ENCODE measurements at places on chromosomes 5 and 9.

DNA sequence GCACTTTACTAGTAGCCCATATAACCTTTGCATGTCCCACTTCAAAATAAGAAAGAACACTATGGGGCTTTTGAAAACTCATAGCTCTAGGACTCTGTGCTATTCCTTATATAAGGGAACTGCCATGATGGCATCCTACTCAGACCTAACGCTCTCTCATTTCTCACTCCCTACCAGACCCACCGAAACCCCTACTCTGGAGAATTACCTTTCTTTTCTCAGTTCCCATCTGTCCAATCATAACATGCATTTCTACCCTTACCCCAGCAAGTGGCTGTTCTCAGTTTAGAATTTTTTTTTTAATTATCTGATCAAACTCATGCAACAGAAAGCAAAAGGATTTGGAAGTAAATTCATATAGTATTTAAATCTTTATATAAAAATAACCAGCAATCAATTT lies 27.3 kb downstream of the CARNMT1 start:
- DNase-seq: no peak

DNA sequence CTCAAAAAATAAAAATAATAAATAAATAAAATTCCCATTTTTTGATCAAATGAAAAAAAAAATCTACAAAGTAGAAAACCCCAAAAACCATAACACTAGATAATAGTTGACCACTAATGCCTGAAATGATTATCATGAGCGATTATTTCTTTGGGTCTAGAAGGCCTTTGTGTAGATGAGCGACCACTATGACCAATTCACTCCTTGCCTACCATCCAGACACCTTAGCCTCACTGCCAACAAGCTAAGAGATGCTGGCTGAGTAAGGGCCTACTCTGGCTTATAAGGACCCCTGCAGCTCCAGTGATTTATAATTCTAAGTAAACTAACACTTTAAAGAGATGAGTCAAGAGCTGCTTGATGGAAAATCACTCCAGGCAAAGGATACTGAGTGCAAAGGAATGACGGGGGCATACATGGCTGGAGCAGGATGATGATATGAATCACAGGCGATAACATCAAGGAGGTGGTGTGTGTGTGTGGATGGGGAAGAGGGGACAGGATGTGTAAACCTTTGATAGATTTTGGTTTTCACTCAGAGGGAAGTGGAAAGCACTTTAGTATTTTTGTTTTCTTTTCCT lies 4.8 kb upstream of the F2RL1 start:
- peak; percentile 92 for DNase-seq

DNA sequence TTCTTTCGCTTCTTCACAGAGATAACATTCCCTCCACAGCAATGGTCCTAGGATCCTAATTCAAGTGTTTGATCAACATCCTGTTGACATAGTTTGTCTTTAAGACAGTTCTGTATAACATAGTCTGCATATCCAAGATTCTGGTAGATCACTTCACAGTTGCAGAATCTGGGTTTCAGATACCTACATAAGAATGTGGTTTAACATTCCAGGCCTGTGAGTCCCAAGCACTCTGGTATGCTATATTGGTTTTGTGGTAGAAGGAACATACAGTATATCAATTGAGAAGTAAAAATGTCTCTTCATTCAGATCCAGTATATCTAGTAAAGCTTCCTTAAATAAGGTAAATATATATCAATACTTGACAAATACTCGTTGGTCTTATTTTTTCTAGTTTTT lies 914.2 kb upstream of the CDH6 start:
- peak; percentile 38 for DNase-seq

- no peak for DNase-seq
Measured at GRCh38 chr5:174527916-174528540, 196.4 kb upstream of the MSX2 start.

GRCh38 chr9:92761686-92762085 lies 2.9 kb downstream of the BICD2 start:
- no peak for DNase-seq

- DNase-seq: no peak
Measured at GRCh38 chr5:15598294-15598902, 98.4 kb downstream of the FBXL7 start.
